ENCODE measurements at places on chromosomes 4 and X.

GRCh38 chr4:3073158-3074077 lies 920 bp downstream of the HTT-AS start:
- no peak for DNase-seq

DNA sequence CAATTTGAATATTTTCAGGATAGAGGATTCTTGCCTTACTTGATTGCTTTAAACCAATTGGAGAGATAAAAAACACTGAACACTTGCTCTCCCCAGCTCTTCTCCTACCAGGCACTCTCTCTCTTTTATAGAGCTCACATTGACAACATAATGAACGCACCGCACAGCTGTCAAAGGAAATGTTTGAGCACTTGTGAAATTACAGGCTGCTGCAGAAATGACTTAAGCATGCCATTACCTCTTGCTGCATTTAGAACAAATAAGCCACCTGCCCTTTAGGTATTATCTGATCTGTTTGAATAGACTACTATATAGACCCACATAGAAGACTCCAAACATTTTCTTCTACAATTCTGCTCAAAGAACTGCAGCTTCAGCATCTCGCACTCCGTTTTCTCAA lies 227.7 kb downstream of the C4orf33 start:
- no peak for DNase-seq

DNA sequence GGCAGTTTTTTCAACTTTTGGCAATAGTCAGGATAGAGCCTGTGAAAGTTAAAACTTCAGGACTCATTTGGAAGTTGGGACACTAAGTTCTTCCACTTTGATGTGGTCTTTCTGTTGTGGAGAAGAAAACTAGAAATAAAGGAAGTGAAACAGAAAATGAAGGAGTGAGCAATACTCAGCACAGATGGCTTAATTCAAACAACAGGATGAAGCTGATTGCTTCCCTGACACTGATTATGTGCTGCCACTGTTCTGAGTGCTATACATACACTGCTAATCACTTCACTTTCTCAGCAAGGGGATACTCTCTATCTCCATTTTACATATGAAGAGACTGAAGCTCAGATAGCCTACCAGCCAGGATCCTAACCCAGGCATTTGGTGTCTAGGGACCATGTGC lies 235.1 kb upstream of the CPEB2 start:
- DNase-seq = no peak

DNA sequence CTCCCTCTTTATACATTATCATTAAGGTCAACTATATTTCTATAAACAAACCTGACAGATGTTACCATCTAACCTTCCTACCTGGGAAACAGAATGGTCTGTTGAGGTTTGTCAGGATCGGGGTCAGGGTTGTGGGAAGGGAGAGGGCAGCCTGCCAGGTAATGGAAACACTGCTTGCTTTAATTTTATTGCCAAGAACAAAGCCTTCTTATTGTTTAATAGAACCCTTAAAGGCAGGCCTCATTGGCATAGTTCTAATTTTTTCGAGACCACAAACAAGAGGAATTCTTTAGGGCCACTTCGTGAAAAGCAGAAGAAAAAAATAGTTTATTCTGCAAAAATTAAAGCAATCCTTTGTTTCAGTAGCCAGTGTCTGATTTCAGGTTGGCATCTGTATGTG lies 113.2 kb downstream of the MID1 start:
- DNase-seq = no peak

DNA sequence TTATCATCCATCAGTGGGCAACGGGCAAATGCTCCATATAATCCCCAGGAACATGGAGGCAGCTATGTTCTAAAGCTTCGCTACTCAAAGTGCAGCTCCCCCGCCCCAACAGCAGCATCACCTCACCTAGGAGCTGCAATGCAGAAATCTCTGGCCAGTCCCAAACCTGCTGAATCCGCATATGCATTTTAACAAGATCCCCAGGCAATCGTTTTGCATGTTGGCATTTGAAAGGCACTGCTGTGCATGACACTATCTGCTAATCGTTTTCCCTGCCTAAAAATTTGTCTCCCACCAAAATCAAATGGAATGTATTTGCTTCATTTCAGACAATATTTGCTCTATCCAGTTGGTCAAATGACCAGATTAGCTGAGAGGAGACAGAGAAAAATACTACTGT lies 15.2 kb downstream of the ADGRG2 start:
- DNase-seq = no peak

- DNase-seq = no peak
These were observed 44.4 kb downstream of the GRK4 start for GRCh38 chr4:3007724-3008123.
